Astrocyte of the hippocampus (primary cell): ENCODE measurements at places on chromosomes 2 and 18.

- no peak for DNase-seq
Measured at GRCh38 chr18:24043403-24043802, 28.8 kb downstream of the TTC39C start.

- DNase-seq = no peak
Measured at GRCh38 chr2:81551040-81551634, 1246.6 kb upstream of the LRRTM1 start.

- peak; percentile 47 for DNase-seq
Measured at GRCh38 chr2:168964251-168964807, 63.2 kb downstream of the G6PC2 start.

DNA sequence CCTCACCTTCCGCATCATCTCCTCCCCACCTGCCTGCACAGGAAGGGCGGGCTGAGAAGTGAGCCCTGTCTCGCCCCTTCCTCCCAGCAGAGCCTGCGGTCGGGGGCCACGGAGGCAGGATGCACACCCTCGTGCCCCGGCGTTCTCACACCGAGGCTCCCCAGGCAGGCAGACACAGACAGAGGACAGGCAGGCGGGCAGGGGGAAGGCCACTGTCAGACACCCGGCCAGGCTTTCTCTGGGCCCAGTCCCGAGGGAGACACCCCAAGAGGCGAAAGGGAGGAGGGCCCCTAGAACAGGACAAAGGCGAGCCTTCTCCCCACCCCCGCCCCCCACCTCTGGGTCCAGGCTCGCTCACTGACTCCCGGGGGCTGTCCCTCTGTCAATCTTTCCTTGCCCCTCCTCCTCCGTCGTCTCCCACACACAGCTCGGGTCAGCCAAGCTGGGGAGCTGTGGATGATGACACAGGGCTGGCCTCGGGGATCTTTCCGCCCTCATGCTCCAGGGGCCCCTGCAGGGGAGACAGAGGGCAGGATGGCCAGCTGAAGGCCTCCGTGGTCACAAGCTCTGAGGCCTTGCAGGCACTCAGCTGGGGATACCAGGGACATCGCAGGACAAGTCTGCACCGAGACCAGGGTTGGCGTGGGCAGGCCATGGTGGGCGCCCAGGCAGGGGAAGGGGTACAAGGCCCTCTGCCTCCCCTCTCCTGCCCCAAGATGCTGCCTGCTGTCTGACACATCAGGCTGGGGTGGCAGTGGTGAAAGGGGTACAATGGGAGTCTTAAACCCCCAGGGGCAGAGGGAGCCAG lies 24.9 kb downstream of the BIN1 start:
- no peak for DNase-seq

DNA sequence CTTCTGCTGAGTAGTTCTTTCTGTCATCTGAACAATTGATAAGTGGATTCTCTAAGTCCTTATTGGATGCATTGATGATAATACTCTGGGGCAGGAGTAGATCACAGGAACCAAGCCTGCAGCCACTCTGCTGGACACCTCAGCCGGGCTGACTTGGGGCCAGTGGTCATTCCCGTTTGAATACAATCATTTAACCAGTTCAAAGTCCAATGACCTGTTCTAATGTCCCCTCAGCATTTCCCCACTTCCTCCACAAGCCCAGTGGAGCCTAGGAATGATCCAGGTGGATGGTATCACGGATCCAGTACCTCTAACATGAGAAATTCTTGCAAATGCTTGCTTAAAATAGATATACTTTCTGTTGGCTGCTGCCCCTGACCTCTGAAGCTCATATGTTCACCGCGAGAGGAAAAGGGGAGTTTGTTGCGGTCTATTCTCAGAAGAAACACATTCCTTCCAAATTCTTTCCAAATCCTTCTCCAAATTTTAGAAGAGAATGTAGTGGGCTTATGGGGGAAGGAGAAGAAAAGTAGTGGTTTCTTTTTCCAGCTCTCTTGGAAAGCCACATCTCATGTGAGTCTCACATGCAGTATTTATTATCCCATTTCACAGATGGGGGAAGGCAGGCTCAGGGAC lies 170.9 kb downstream of the INHBB start:
- no peak for DNase-seq

- DNase-seq = no peak
Measured at GRCh38 chr2:20523073-20523798, 76.4 kb downstream of the RHOB start.

DNA sequence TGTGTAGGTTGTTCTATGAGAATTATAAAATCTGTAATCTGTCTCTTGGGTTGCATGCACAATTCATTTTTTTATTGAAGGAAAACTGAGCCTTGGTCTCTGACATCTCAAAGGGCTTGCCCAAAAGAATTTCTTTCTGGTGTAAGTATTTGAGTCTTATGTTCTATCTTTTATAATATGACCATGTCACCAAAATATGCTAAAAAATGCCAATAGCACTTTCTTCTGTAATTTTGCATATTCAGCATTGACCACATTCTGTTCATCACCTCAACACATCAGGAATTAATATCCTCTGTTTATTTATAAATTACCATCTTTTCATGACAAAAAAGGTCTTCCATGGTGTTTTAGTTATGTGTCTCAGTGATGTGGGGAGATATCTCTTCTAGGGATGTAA lies 268.7 kb upstream of the TCF4 start:
- DNase-seq = no peak

DNA sequence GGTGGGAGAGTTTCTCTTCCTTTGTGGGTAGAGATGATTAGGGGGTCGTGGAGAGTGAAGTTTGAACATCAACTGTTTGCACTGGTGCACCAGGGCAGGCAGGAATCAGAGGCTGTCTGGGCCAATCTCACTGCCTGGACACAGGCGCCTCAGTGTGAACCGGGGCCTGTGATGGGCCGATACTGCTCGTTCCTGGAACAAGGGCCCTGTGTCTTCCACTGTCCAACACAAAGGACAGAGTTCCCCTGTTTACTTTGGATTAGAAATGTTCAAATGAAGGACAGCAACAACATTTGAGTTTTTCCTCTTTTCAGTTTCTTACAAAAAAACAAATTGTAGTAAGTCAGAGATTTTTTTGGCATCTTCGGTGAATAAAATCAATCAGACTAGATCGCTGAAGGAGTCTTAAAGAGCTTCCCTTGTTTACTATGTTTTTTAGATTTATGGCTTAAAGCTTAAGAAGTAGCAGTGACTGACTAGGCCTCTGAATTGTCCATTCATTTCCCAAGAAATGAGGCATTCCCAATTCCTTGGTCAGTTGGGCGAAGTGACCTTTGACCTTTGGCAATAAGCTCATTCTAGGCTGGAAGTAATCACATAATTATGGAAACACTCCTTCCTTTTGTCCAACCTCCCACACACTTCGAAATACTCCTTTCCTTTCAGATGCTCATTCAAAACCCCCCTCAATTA lies 11.6 kb upstream of the TGFA start:
- no peak for DNase-seq

GRCh38 chr2:96123936-96124335 lies 7.6 kb upstream of the ADRA2B start:
- no peak for DNase-seq

- DNase-seq = no peak
Measured at GRCh38 chr2:191453761-191454160, 208.6 kb downstream of the MYO1B start.

DNA sequence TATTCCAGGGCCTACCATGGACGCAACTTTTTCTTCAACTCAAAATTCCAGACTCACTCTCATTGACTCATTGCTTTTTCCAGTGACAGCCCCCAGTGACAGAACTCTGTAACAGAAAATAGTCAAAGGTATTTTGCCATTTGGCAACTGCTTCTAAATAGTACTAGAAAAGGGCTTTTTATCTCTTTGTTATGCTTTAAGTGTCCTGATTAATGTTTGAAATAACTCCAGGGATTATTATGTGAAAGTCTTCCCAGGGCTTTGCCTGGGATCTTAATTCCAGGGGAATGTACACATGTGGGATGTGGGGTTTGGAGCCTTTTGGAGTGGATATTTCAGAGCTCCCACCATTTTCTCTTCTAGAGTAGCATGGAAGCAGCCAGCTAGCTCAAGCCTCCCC lies 198.8 kb downstream of the KCNS3 start:
- peak; percentile 17 for DNase-seq

DNA sequence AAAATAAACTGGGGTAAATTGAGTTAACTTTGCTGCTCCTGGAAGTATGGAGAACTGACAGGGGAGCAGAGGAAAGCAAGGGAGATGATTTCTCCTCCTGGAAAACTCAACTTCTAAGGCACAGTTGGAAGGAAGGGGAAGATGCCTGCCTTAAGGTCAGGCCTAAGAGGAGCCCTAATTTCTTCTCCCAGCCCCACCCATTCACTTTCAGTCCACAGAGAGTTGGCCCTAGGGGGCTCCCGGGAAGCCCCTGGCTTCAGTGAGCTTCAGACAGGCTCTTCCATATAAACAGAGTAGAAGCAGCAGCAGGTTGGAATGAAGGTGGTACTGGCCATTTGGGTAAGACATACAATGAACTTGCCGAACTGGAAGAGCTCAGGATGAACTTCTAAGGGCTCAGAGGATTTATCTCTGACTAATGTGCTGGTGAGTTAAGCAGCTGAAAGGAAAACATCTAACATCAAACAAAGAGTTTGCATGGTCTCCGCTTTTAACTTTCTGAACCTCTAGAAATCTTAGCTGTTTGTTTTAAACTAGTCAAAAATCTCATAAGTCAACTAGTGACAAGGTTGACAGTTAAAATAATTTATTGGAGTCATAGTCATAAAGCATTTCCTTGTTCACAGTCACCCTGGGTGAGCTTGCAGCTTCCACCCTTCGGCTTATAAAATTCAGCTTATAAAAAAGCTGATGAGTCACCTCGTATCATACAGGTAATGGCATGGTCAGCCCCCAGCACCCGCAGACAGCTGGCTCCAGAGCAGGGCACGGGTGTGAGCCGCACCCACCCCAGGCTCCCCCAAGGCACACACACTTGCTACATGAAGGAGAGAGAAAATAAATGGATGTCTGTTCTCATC lies 9.8 kb downstream of the MALL start:
- DNase-seq = peak; percentile 70

DNA sequence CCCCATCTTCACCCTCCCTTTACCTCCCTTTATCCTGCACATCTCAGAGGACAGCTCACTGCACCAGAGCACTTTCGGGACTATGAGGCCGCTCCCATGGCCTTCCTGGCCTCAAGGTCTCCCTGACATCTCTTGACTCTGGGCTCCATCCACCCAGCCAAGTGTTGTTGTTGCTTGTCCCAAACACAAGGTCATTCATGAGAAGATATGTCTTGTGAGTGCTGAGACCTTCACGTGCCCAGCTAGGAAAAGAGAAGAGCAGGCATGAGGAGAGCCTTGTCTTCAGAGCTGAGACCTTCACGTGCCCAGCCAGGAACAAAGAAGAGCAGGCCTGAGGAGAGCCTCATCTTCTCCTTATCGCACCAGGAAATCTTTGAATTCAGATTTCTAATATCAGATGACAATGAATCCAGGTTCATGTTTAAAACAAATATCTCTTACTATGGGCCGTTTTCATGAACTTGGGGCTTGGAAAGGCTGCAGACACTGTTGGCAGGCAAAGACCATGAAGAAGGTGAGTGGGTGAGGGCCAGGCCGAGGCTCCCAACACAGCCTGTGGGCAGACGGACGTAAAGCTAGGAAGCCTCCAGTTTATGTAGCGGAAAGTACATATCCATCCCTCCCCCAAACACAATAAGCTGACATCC lies 256.1 kb downstream of the NDUFA10 start:
- DNase-seq = no peak

GRCh38 chr2:27091746-27092695 lies 5.4 kb downstream of the KHK start:
- no peak for DNase-seq

GRCh38 chr2:124915567-124915966 lies 890.5 kb downstream of the CNTNAP5 start:
- DNase-seq = no peak

DNA sequence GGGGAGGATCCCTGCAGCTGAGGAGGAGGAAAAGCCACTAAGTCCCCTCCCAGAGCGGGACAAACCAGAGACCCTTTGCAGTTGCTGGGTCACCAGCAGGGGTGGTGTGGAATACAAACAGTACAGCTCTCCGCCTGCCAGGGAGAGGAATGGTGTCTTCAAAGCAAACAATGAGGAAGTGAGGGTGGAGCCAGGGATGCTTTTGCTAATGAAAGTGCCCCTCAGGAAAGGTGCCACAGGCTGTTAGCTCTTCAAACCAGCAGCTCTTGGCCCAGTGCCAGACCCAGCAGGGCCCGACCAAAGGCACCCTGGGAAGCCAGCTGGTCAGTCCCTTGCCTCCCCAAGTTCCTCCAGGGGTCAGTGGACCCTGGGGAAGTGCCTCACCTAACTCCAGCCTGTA lies 102.8 kb downstream of the HIBCH start:
- DNase-seq = peak; percentile 36

GRCh38 chr2:147006736-147007141 lies 838.1 kb upstream of the ACVR2A start:
- no peak for DNase-seq

GRCh38 chr2:145273840-145274239 lies 753.9 kb upstream of the ZEB2 start:
- DNase-seq = no peak

- DNase-seq = no peak
Measured at GRCh38 chr18:33960417-33960816, 264.3 kb downstream of the NOL4 start.

- no peak for DNase-seq
Measured at GRCh38 chr18:66727991-66728390, 124.1 kb upstream of the CDH19 start.

GRCh38 chr18:23107718-23108117 lies 27.6 kb upstream of the CABLES1 start:
- no peak for DNase-seq

GRCh38 chr18:78927156-78927555 lies 52.5 kb upstream of the SALL3 start:
- DNase-seq = no peak

- DNase-seq = no peak
Measured at GRCh38 chr2:202763916-202764315, 107.7 kb downstream of the ICA1L start.

DNA sequence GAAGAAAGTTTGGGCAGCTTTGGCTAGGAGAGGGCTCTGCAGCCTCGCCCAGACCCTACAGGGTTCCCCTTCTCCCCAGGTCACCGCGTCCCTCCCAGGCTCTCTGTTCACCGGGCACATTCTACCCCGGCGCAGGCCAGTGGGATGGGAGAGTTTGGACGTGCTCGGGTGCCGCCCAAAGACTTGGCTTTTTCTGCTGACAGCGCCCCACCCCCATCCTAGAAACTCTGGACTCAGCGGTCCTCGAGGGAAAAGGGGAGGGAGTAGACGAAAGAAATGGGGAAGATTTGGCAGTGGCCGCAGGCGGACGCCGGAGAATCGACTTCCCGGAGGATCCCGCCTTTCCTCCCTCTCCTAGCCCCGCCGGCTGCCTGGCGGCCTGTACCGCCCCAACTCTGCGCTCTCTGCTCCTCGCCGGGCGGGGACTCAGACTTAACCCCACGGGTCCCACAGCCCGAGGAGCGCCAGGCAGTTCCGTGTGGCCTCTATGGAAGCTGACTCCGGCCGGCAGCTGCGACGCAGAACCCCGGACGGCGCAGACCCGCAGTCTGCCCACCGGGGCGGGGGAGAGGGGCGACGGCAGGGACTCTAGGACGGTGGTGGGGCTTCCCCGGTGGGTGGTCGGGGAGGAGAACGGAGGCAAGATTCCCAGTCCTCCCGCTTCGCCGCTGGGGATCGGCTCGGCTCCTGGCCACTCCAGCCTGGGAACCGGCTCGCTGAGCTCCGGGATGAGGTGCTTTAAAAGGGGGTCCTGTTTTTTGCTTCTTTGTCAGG lies 863 bp upstream of the SIX2 start:
- peak; percentile 61 for DNase-seq

GRCh38 chr2:200845669-200846325 lies 18.7 kb downstream of the CLK1 start:
- DNase-seq = no peak

- no peak for DNase-seq
Measured at GRCh38 chr2:44840503-44840850, 101.0 kb upstream of the SIX3 start.

- DNase-seq = peak; percentile 19
Measured at GRCh38 chr18:10475654-10476291, 21.3 kb downstream of the APCDD1 start.
